ENCODE measurements at places on chromosomes 3 and 15.
A peak's percentile ranks its signal among the peaks of the same experiment; 100 is the strongest.

GRCh38 chr3:5001805-5002173 lies 22.6 kb downstream of the BHLHE40 start:
- peak overlapping the region; percentile 26 for H3K27ac ChIP-seq
- H3K4me1 ChIP-seq, result peaks cover 50% of the 10 kb centered on the region
- H3K36me3 ChIP-seq, result no peaks in the 10 kb centered on the region
- no peak overlapping the region for H3K4me3 ChIP-seq
- no peaks in the 10 kb centered on the region for H3K27me3 ChIP-seq
- DNase-seq, result no peak

DNA sequence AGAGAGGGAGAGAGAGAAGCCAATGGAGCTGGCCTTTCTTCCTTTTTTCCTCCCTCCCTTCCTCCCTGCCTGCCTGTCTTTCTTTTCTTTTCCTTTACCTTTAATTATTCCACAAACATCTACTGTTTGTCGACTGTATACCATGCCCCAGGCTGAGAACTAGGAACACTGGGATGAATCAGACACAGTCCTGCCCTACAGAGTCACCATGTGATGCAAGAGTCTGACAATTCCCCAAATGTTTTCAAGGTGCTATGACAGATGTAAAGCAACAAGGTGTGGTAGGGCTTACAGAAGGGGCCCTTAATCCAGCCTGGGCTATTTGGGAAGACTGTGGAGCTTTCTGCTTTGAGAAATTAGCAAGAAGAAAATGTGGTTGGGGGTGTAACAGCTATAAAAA lies 4.0 kb upstream of the SPSB4 start:
- H3K4me3 ChIP-seq, result no peak overlapping the region
- DNase-seq, result no peak
- H3K27me3 ChIP-seq, result peaks cover 24% of the 10 kb centered on the region
- H3K4me1 ChIP-seq, result peaks cover 13% of the 10 kb centered on the region

GRCh38 chr15:90761629-90762028 lies 44.5 kb downstream of the BLM start:
- DNase-seq, result no peak
- no peaks in the 10 kb centered on the region for H3K4me1 ChIP-seq
- no peak overlapping the region for H3K27ac ChIP-seq
- no peak overlapping the region for H3K4me3 ChIP-seq
- no peaks in the 10 kb centered on the region for H3K27me3 ChIP-seq

DNA sequence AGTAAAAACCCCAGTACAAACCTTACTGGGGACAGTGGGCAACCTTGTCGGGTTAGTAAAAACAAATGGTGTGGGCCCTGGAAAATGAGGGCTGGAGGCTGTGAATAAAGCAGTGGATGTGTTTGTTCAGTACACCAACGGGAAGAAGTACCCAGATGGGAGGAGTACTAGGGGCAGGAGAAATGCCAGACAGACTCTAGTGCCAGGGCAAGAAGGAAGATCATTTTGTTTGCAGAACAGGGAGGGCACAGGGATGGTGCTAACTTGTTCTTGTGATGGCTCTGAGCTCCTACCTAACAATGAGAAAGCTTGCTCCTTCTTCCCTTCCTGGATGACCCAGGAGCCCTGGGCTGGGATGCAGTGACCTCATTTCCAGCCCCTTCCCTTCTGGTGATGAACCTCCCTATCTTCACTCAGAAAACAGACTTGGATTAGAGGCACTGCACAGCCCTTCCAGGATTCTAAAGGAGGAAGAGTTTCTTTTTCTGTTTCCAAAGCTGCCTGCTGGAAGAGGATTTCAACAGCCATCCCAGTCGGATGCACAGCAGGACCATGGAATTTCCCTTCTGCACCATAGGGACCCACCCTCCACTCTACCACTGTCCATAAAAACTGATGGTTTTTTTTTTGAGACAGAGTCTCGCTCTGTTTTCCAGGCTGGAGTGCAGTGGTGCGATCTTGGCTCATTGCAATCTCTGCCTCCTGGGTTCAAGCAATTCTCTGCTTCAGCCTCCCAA lies 6.1 kb downstream of the RASSF1 start:
- no peak overlapping the region for H3K4me3 ChIP-seq
- H3K27ac ChIP-seq, result peak overlapping the region; percentile 69
- H3K36me3 ChIP-seq, result peaks cover 43% of the 10 kb centered on the region
- no peak for DNase-seq
- peaks cover 68% of the 10 kb centered on the region for H3K4me1 ChIP-seq

- no peaks in the 10 kb centered on the region for H3K36me3 ChIP-seq
- no peak for DNase-seq
- H3K27ac ChIP-seq, result no peak overlapping the region
- H3K4me1 ChIP-seq, result no peaks in the 10 kb centered on the region
These were observed 415.0 kb downstream of the PDCD6IP start for GRCh38 chr3:34213478-34213877.

GRCh38 chr3:129025691-129026435 lies 24.8 kb downstream of the EFCC1 start:
- peaks cover 34% of the 10 kb centered on the region for H3K4me1 ChIP-seq
- no peaks in the 10 kb centered on the region for H3K27me3 ChIP-seq
- H3K36me3 ChIP-seq, result no peaks in the 10 kb centered on the region
- DNase-seq, result no peak
- peak overlapping the region; percentile 74 for H3K27ac ChIP-seq

DNA sequence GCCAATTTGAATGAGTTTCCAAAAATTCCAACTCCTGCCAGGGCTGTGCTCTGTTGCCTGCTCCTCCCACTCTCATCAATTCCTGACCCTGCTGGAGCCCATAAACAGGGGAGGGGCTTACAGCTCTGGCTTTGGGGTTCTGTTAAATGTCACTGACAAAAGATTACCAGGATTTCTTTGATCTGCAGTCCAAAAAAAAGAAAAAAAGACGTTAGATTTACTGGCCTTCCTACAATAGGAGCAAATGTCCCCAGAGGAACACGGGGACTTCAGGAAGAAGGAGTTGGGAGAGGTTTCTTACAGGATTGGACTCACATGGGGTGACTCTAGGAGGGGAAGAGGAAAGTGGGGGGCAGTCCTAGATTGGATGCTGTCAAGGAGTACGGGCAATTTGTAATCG lies 84.3 kb upstream of the RNF7 start:
- no peak overlapping the region for H3K4me3 ChIP-seq
- no peaks in the 10 kb centered on the region for H3K4me1 ChIP-seq
- no peak overlapping the region for H3K27ac ChIP-seq
- no peak for DNase-seq

DNA sequence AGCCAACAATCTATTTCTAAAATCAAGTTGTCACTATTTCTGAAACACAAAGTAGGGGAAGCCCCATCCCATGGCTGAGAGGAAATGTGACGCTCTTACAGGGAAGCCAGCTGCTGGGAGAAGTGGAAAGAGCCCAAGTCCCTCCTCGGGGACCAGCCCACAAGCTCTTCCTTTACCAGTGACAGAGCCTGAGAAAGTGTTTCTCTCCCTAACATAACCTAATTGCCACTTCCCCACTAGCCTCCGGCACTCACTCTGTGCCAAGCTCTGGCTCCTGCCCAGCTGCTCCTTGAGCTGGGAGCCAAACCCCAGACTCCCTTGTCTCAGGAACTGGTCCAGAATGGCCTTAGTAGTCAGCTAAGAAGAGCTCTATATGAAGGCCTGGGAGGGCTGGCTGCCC lies 42.9 kb downstream of the TNFAIP8L3 start:
- no peak overlapping the region for H3K4me3 ChIP-seq
- no peaks in the 10 kb centered on the region for H3K4me1 ChIP-seq
- H3K27me3 ChIP-seq, result no peaks in the 10 kb centered on the region
- DNase-seq, result no peak
- H3K27ac ChIP-seq, result no peak overlapping the region

DNA sequence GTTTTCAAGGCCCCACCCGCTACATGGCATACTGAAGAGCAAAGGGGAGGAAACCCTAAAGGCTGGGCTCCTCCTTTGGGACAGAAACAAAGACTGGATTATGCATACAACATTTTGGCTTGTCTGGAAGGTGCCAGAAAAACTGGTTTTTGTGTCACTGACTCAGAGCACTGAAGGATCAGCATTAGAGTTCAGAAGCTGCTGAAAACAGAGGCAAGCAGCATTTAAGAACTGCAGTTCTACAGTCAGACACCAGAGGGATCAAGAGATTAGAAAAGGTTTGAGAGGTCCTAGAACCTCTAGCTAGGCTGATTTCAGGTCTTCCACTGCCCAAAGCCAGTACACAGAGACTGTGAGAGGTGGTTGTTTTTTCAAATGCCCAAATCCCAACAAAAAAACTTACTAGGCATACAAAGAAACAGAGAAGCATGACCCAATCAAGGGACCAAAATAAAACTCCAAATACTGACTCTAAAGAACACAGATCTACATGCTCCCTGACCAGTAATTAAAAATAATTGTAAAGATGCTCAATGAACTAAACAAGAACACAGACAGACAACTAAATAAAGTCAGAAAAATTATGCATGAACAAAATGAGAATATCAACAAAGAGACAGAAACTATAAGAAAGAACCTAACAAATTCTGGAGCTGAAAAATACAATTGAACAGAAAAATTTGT lies 91.2 kb downstream of the SENP2 start:
- DNase-seq, result no peak
- no peak overlapping the region for H3K4me3 ChIP-seq
- H3K27me3 ChIP-seq, result peaks cover 2% of the 10 kb centered on the region
- no peaks in the 10 kb centered on the region for H3K36me3 ChIP-seq
- no peaks in the 10 kb centered on the region for H3K4me1 ChIP-seq
- no peak overlapping the region for H3K27ac ChIP-seq

DNA sequence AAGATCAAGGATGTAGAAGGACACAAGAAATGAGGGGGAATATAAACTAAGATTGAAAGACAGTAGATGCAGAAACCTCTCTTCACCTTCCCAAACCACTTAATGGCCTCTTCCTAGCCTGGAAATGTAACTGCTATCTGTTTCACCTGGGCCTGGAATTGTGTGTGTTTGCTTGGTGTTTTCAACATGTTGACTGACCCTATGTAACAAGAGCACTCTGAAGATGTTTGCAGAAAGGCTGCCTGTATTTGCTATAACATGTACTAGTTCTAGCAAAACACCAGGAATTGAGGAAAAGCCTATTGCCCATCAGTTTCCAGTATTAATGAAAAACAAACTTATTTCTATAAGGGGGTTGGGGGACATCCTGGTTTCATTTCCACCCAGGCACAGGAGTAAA lies 248.3 kb downstream of the WDR72 start:
- no peaks in the 10 kb centered on the region for H3K36me3 ChIP-seq
- H3K27me3 ChIP-seq, result no peaks in the 10 kb centered on the region
- no peak overlapping the region for H3K27ac ChIP-seq

DNA sequence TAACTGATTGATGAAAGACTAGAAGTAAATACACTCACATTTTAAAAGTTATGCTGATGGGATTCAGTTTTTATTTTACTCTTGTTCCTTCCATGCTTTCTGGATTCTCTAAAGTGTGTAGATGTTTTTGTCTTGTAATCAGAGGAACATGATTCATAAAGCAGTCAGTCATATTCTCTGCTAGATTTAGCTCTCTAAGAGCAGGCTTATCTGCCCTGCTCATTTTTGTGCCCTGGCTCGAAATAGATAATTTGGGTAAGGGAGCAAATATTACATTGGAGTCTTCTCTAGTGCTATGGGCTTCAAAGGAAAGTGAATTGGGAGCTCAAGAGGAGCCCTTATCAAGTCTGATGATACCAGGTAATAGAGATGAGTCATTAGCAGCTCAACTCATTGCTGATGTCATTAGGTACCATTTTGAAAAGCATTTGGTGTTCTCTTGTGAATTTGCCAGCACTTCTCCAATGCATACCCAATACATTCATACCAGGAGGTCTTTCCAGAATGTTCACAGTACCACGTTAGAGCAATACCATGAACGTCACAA lies 27.7 kb downstream of the SACM1L start:
- no peaks in the 10 kb centered on the region for H3K27me3 ChIP-seq
- no peak overlapping the region for H3K27ac ChIP-seq
- H3K4me1 ChIP-seq, result peaks cover 5% of the 10 kb centered on the region
- H3K4me3 ChIP-seq, result no peak overlapping the region

DNA sequence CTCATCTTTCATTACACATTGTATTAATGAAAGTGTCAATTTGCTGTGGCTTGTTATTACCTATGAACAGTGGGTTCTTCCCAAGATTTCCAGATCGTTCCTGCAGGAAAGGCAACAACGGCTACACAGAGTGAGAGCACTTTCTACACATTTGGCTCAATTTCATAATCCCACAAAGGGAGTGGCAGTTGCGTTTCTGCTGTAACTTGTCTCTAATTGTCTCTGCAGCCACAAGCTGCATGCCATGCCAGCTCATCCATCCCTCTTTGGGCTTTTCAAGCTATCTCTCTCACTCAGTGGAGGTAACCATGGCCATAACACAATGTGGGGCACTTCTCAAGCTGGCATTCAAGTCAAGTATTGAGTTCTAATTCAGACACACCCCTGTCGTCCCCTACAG lies 27.7 kb upstream of the CPNE4 start:
- H3K4me3 ChIP-seq, result no peak overlapping the region
- H3K27ac ChIP-seq, result no peak overlapping the region
- no peak for DNase-seq
- no peaks in the 10 kb centered on the region for H3K36me3 ChIP-seq
- H3K27me3 ChIP-seq, result no peaks in the 10 kb centered on the region

- H3K4me1 ChIP-seq, result no peaks in the 10 kb centered on the region
- no peak overlapping the region for H3K4me3 ChIP-seq
- no peaks in the 10 kb centered on the region for H3K36me3 ChIP-seq
- no peak for DNase-seq
- H3K27me3 ChIP-seq, result no peaks in the 10 kb centered on the region
- no peak overlapping the region for H3K27ac ChIP-seq
These were observed 540.9 kb downstream of the MAGI1 start for GRCh38 chr3:65497846-65498245.

- no peaks in the 10 kb centered on the region for H3K36me3 ChIP-seq
- no peaks in the 10 kb centered on the region for H3K27me3 ChIP-seq
- no peak overlapping the region for H3K27ac ChIP-seq
These were observed 58.8 kb upstream of the TRPM1 start for GRCh38 chr15:31160297-31160696.

DNA sequence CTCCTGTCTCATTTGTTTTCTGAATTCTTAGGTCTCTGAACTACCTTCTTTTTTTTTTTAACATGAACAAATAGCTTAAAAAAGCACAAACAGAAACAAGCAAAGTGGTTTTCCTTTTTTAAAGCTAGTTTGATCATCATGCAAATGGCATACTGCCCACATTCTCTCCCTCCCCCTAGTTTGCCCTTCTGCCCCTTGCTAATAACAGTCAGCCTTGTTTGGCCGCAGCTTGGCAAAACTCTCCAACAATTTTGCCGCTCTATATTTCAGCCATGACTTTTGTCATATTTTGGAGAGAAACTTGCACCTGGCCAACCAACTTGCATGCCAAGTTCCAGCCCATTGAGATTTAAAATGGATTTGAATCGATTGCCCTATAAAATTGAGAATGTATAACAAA lies 666.0 kb upstream of the NR2F2 start:
- no peaks in the 10 kb centered on the region for H3K27me3 ChIP-seq
- peaks cover 4% of the 10 kb centered on the region for H3K4me1 ChIP-seq
- DNase-seq, result no peak
- H3K27ac ChIP-seq, result no peak overlapping the region

DNA sequence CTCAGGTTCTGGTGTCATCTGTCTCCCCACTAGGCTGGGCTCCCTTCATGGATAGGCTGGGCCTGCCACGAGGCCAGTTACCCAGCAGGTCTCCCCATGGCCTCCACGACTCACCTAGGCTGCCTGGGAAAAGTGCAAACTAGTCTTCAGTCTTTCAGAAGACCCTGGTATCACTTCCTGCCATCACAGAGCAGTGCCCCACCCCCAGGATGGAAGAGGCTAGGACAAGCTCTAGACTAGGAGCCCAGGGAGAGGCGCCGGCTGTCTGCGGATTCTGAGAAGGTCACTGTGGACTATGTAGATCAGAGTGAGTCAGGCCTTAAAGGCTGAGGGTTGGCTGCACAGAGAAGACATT lies 63.7 kb downstream of the CORO2B start:
- no peaks in the 10 kb centered on the region for H3K4me1 ChIP-seq
- H3K27me3 ChIP-seq, result no peaks in the 10 kb centered on the region
- no peak for DNase-seq
- H3K27ac ChIP-seq, result no peak overlapping the region
- H3K4me3 ChIP-seq, result no peak overlapping the region
